T follicular helper cell (primary cell): ENCODE measurements at places on chromosomes 4 and X.

DNA sequence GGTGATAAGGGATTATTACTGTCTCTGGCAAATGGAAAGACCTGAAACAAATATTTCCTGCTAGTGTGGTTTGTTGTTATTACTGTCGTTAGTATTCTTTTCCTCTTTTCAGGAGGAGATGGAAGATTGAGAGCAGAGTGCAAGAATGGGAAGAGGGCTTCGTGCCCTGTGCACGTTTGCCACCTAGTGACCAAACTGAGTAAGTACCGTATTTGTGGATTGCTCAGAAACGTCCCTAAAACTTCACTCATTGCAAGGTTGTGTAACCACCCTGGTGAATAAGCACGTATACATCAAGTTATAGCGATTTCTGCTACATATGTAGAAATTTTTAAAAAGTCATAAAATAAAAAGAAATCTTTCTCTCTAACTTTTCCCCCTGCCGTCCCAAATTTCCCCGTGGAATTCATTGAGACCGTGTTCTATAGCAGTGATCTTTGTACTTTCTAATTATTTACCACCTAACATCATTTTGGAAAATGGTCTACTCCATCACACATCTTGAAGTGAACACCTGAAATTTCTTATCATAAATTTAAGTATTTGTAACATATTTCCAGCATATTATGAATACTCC is 24.3 kb downstream of the LINC00632 start:
- DNase-seq, result no peak

GRCh38 chr4:48100256-48100655 is 33.8 kb downstream of the TXK start:
- DNase-seq, result no peak

DNA sequence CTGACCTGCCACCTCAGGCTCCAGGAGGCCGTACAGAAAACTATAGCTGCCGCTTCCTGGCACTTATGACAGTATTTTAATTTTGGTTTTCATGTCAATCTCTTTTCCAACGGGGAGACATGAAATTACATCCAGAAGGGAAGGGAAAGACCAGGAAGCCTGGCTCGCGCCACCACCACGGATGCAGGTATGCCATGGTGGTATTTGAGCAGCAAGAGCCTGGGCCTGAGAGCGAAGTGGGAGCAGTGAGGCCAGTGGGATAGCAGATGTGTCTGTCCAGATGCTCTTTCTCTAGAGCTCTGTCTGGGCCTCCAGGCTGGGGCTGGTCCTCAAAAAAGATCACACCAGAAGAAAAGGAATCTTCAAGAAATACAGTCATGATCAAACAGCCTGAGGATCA is 82.5 kb upstream of the CPEB2 start:
- DNase-seq, result no peak

DNA sequence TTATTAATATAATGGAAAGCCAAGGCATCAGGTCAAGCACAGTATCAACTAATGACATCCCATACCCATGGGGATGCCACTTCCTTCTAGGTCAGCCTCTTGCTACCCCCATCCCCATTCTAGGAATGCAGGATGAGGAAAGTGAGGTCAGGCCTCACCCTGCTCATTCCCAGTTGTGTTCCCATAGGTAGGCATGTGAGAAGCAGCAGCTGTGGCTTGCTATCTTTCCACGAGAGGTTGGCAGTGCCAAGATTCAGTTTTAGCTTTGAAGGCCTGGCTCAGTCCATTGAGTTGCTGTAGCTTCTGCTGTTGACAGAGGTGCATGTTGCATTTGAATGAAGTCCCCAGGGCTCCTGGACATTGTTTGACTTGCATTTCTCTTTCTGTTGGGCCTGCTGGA is 15.5 kb downstream of the LONRF3 start:
- DNase-seq, result no peak

- no peak for DNase-seq
Observed at GRCh38 chr4:14046642-14047041, 419.1 kb upstream of the BOD1L1 start.
